T-helper 2 cell treated with Interferon-gamma antibody and Interleukin-4, amounts not matched to agents 5 μg/mL and 100 μg/mL, for 36 hours (primary cell): ENCODE measurements at places on chromosomes 1 and 21.
A peak's percentile ranks its signal among the peaks of the same experiment; 100 is the strongest.

DNA sequence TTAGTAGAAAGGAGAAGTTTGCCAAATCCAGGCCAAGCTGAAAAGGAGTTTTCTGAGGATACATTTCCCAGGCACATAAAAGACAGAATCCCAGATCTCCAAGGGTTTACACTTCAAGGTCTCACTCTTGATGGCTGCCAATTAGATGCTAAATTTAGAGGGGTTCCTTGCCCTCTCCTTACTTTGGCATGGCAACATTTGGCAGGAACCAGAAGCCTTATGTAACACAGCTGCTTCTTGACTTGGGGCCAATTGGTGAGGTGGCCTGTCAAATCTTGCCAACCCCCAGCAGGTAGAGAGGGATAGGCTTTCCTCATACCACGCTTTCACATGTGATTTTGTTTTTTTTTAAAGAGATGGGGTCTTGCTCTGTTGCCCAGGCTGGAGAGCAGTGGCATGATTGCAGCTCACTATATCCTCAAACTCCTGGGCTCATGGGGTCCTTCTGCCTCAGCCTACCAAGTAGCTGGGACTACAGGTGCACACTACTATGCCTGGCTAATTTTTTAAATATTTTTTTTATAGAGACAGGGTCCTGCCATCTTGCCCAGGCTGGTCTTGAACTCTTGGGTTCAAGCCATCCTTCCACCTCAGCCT, 25.2 kb upstream of the NKAIN1 start:
- DNase-seq: no peak

DNA sequence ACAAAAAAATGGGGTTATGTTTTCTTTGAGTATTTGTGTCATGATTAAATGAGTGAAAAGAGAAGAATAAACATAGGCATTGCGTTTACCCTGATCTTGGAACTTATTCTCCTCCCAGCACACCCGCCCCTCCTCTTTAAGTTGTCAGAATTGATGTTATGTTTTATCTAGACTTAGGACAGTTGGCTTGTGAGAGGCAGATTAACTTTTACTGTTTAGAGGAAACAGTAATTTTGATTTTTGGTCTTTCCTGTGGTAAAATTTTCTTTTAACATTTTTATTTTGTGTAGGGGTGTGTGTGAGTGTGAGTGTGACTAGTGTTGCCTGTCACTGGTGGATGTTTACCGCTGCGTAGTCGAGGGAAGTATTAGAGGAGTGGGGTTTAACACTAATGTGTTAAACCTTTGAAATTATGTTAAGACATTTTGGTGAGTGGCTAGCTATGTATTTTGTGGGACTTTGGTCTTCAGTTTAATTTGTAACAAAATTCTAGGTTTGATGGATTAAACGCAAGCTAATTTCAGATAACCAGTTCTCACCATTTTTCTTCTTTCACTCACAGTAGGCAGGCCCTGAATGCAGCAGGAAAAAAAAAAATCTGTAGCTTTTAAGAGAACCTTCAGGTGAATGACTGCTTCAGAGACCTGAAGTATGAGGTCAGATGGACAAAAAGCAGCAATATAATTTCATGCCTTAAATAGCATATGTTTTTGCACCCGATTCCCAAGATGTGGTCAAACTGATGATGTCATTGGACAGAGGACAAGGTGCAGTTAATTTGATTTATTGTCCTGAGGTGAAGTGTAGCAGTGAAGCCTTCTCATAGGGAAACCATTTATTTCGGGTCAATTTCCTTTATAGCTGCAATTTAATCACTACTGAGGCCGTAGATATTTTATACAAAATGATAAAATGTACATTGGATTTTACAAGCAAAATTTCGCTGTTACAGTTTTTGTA, 2.7 kb downstream of the POU2F1 start:
- no peak for DNase-seq

DNA sequence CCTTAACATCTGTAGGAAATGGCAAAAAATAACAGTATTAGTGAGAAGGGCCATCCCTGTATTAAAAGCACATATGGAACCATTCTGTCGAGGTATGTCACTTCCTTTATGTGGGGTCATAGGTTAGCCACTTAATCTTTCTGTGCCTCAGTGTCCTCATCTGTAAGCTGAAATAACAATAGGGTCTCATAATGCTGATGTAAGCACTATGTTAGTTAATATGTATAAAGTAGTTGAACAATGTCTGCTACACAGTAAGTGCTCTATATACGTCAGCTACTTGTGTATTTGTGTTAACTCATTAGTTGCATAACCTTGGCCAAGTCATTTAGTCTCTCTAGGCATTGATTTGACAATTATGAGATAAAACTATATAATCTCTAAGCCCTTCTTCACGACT, 11.8 kb downstream of the PLPPR5 start:
- no peak for DNase-seq

GRCh38 chr1:95257758-95258157, 23.7 kb downstream of the RWDD3 start:
- no peak for DNase-seq

GRCh38 chr1:110430901-110431300, 20.0 kb upstream of the PROK1 start:
- no peak for DNase-seq

DNA sequence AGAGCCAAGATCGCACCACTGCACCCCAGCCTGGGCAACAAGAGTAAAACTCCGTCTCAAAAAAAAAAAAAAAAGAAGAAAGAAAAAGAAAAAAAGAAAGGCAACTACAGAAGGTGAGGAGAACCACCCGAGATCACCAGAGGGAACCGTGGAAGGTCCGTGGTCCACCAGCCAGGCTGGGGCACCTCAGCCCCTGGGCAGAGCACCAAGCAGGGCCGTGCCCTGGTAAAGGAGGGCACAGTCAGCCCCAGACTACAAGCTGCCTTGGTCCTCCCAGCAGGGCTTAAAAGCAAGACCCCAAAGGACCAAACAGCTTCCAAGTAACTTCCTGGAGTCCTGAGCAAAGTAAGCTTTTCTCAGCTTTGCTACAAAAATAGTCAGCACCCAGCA, 8.8 kb upstream of the SAMD11 start:
- no peak for DNase-seq

DNA sequence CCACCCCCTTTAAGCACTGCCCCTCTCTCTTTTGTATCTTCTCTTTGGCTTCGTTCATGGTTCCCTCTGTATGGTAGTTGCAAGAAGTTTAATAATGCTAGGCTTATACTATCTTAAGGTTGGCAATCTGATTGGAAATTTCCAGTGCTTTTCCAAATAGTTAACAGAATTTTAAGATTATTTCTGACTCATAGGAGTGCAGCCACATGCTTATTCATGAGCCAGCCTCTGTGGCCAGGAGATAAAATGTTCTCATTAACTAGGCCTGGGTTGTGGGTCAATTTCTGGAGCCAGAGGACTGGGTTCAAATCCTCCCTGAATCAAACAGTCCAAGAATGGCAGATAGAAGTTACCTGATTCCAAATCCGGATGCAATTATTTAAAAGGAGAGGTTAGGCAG, 103.1 kb downstream of the ATP6V1G3 start:
- no peak for DNase-seq

- no peak for DNase-seq
Measured at GRCh38 chr1:236281198-236281653, 532 bp downstream of the ERO1B start.

GRCh38 chr1:202622388-202622787, 87.9 kb downstream of the SYT2 start:
- no peak for DNase-seq

- no peak for DNase-seq
Measured at GRCh38 chr1:22875841-22876240, 96.8 kb downstream of the LACTBL1 start.

- DNase-seq: no peak
Measured at GRCh38 chr1:1876335-1876930, 14.5 kb downstream of the GNB1 start.

GRCh38 chr1:64171797-64172281, 31.6 kb upstream of the UBE2U start:
- peak; percentile 23 for DNase-seq

DNA sequence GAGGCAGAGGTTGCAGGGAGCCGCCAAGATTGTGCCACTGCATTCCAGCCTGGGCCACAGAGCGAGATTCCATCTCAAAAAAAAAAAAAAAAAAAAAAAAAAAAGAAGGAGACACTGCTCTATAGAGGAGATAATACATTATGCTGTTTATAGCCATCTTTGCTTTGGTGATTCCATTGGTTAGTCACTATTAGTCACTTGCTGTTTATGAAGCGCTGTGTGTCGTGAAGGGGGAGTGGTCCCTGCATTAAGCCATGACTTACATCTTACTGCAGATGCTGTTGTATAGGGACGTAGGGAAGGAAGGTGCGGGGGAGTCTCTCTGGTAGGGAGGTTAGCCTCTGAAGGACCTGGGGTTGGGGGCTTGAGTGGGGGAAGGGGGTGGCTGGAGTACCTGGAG, 48.3 kb downstream of the HUNK start:
- DNase-seq: no peak

DNA sequence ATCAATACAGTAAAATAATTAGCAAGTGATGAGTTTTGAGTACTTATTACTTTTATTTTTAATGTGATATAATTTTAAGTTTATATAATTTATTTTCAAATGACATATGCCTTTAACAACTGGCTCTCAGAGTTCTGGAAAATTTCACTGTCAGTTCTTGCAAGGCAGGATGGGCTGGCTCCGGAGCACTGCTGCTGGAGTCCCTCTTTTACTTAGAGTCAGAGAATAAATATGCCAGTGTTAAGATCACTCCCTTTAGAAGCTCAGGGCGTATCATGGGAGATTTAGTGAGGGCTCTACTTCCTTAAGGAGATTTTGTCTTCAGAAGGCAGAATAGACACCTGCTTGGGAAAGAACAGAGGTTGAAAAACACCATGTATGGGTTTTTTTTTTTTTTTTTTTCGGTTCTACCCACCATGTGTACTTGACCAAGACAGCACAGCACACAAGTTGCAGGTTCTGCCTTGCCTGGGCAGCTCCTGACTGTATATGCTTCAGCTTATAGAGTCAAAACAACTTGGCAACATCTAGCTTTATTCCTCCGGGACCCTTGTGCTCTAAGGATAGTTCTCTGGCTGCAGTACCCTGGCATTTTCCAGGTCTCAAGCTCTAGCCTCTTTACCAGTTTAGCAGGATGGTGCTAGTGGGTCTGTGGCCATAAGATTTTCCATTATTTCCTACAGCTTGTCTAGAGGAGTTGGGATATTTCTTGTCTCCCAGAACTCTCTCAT, 29.7 kb upstream of the FMOD start:
- no peak for DNase-seq

- DNase-seq: no peak
Measured at GRCh38 chr21:41731081-41731480, 35.8 kb downstream of the RIPK4 start.

DNA sequence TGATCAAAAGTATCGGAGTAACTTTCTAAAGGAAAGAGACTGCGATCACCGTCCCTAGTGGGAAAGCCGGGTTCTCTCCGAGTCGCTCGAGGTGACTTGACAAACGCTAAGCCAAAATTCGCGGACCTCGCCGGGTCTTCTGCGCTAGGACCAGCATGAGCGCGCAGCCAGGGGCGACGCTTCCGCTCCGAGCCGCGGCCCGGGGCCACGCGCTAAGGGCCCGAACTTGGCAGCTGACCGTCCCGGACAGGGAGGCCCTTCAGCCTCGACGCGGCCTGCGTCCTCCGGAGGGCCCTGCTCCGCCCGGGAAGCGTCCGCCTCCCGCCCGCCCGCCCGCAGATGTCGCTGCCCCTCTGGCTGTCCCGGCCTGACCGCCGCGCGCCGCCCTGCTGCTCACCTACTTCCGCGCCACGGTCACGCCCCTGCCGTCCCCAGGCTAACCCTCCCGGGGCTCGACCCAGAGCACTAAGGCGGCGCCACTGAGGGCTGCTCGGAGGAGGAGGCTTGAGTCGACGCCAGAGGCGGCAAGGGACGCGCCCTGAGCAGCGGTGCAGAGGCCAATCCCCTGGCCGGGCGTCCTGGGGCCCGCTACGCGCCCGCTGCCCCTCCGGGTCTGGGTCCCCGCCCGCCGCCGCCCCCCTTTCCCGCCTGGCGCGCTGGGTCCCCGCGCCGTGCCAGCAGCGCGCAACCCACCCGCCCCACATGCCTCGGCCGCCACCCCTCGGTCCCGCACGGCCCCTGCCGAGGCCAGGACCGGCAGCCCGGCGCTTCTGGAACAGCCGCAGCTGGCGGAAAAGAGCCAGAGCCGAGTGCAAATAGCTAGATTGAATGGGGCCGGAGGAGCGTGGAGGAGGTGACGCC, 896 bp upstream of the DUSP10 start:
- DNase-seq: peak; percentile 84

- DNase-seq: no peak
Measured at GRCh38 chr1:165525708-165526107, 18.1 kb upstream of the LRRC52 start.

DNA sequence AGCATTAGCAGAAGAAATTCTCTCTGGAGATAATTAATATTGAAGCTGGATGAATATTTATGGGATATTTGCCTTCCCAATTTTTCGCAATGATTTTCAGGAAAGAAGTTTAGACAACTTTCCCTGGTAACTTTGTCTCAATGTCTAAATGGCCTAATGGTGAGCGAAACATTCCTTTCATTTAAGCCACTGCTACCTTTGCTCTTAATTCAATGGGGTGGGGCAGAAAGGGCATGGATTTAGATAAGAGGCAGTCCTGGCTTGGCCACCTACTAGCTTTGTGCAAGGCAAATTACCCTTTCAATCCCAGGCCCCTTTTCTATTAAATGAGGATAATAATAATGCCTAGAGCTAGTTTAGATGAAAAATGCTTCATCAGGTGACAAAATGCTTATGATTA, 27.1 kb upstream of the LYST start:
- DNase-seq: no peak

DNA sequence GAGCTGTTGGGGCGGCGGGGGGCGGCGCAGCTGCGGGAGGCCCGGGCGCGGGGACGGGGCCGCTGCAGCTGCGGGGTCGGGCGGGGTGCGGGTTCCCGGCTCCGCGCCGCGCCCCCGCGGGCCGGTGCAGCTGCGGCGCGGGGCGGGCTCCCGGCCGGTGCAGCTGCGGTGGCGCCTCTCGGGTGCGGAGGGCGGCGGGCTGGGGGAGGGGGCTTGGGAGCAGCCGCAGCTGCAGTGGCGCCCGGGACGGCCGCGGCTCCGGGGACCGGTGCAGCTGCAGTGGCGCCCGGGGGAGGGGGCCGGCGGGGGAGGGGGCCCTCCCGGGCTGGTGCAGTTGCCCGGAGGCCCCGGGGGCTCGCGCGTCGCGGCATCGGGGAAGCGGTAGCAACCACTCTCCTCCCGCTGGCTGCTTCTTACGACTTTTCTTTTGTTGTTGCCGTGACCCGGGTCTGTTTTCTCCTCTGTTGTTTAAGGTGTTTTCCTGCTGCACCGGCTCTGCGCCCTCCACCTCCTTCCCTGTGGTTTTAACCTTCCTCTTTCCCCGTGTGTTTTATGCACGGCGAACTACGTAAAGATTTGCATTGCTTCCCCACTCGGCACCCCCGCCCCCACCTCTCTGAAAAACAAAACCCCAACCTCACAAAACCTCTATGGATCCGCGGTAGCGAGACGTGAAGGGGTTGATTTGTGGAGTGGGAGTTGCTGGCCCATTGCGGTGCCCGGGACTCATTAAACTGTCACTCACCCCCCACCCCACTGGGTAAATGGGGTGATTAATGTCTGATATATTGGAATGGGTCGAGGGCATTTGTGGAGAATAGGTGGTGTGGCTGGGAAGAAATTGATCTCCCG, 1.7 kb upstream of the ZBTB18 start:
- peak; percentile 18 for DNase-seq

- DNase-seq: no peak
Measured at GRCh38 chr1:186206048-186206570, 168.9 kb downstream of the TPR start.

- no peak for DNase-seq
Measured at GRCh38 chr1:41340655-41341364, 20.4 kb upstream of the FOXO6 start.

GRCh38 chr1:193406901-193407300, 220.5 kb upstream of the B3GALT2 start:
- no peak for DNase-seq
